ENCODE measurements at places on chromosomes 5 and 9. TPM values are rescaled to one million over a fixed set of nuclear protein-coding genes. Genes with fewer than 3 reads are reported as not detected.

TMEM8B gene
- total RNA-seq = 12.3 TPM

FEM1C gene
- total RNA-seq = 24.6 TPM

ZNF883 gene
- total RNA-seq = 2.8 TPM

SEMA6A gene
- total RNA-seq = 68.6 TPM

SCGB3A2 gene
- total RNA-seq = 32.0 TPM

EEIG1 gene
- total RNA-seq = 47.9 TPM

VCAN gene
- 367 TPM for total RNA-seq

LCN6 gene
- not detected for total RNA-seq

PCDHGB3 gene
- not detected for total RNA-seq

SHOC1 gene
- 0.37 TPM for total RNA-seq

AP3B1 gene
- total RNA-seq = 41.4 TPM

TAS2R1 gene
- total RNA-seq = 1.0 TPM

PCDHGA1 gene
- total RNA-seq = 0.33 TPM

ZNF608 gene
- 28.5 TPM for total RNA-seq

KCNN2 gene
- total RNA-seq = 3.9 TPM

FOXD4L3 gene
- 0.12 TPM for total RNA-seq

PCDHA9 gene
- 2.5 TPM for total RNA-seq

S1PR3 gene
- total RNA-seq = 48.6 TPM

PCDHB8 gene
- total RNA-seq = 0.63 TPM

PCDHB15 gene
- total RNA-seq = 1.8 TPM

AK8 gene
- 1.8 TPM for total RNA-seq

CDX1 gene
- total RNA-seq = 54.6 TPM

RORB gene
- 1.8 TPM for total RNA-seq

ISL1 gene
- 29.1 TPM for total RNA-seq

SV2C gene
- under 0.01 TPM for total RNA-seq

CAPSL gene
- total RNA-seq = not detected

AGGF1 gene
- 32.0 TPM for total RNA-seq

SCGB3A1 gene
- total RNA-seq = not detected

TMEM171 gene
- total RNA-seq = 1.3 TPM

CDH6 gene
- 34.3 TPM for total RNA-seq

STOML2 gene
- total RNA-seq = 84.0 TPM

ZNF454 gene
- total RNA-seq = 0.07 TPM

ANKRD33B gene
- total RNA-seq = 2.3 TPM

TTC1 gene
- 46.9 TPM for total RNA-seq

SLCO6A1 gene
- 0.52 TPM for total RNA-seq

LCN12 gene
- 1.6 TPM for total RNA-seq

COL15A1 gene
- 106 TPM for total RNA-seq

ACTBL2 gene
- total RNA-seq = 0.16 TPM

INSL4 gene
- total RNA-seq = 0.13 TPM

CKMT2 gene
- 5.5 TPM for total RNA-seq

GPR150 gene
- not detected for total RNA-seq

IFNW1 gene
- total RNA-seq = not detected

TMEM252 gene
- 0.16 TPM for total RNA-seq

TRAPPC13 gene
- total RNA-seq = 32.7 TPM

DMRT3 gene
- not detected for total RNA-seq

FAM193B gene
- 31.4 TPM for total RNA-seq

PCDHA11 gene
- total RNA-seq = 4.5 TPM

DPYSL3 gene
- total RNA-seq = 70.4 TPM

CYLC2 gene
- total RNA-seq = not detected

AIF1L gene
- 5.3 TPM for total RNA-seq

ADGRV1 gene
- total RNA-seq = 74.9 TPM

ABCA1 gene
- total RNA-seq = 76.1 TPM
